ENCODE measurements at places on chromosomes 3 and 15.

- no peak for DNase-seq
Measured at GRCh38 chr3:183487016-183487415, 58.6 kb upstream of the MCF2L2 start.

- DNase-seq = peak; percentile 44
Measured at GRCh38 chr15:40044717-40045571, 6.0 kb upstream of the SRP14 start.

GRCh38 chr3:141710888-141711616 is 27.0 kb upstream of the RNF7 start:
- no peak for DNase-seq

DNA sequence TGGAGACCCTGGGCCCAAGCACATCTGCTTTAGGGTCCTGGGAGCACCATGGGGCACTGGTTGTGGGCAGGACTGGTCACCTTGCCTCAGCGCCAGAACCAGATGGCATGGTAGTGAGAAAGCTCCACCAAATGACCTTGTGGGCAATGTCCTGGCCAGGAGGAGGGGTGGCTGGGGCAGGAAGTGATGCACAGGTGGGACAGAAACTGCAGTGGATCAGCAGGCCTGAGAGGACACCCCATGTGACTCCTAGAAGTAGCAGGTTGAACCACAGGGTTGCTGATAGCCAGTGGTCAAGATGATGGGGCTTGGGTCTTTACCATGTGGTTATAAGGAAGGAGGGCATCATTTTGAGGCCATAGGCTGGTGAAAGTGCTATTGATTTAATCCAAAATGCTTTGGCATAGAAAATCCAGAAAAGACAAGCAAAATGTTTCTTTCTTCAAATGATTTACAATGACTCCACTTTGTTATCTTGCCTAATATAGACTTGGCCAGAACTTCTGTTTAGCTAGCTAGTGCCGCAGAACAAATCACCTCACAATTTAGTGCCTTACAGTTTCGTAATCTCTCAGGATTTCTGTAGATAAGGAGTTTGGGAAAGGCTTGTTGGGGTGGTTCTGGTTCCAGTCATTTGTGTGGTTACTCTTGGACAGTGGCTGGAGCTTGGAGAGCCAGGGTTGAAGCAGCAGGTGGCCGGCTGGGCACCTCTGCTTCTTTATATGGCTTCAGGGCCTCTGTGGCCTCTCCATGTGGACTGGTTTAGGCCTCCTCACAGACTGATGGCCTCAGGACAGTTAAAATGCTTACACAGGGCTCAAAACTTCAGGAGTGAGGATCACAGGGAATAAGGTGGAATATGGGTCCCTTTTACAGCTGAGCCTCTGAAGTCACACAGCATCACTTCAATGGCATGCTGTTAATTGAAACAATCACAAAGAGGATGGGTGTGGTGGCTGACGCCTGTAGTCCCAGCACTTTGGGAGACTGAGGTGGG is 27.5 kb downstream of the TMEM158 start:
- DNase-seq = no peak

GRCh38 chr3:136818769-136819391 is at the start of gene SLC35G2:
Gene SLC35G2, plus strand, starts transcription at chr3:136819126. Its CDS starts 35,335 bp downstream, at chr3:136854461.
- DNase-seq = peak; percentile 36

Measured in hypothalamus (tissue), 51 donors.